Fibroblast of skin of scalp (primary cell): ENCODE measurements at places on chromosomes 3 and 15.

- DNase-seq: peak; percentile 98
Observed at GRCh38 chr3:65888980-65889706, 149.6 kb downstream of the MAGI1 start.

- no peak for DNase-seq
Observed at GRCh38 chr15:48225771-48226170, 19.7 kb downstream of the SLC12A1 start.

- DNase-seq: peak; percentile 95
Observed at GRCh38 chr3:195259475-195260279, 11.3 kb downstream of the XXYLT1 start.

DNA sequence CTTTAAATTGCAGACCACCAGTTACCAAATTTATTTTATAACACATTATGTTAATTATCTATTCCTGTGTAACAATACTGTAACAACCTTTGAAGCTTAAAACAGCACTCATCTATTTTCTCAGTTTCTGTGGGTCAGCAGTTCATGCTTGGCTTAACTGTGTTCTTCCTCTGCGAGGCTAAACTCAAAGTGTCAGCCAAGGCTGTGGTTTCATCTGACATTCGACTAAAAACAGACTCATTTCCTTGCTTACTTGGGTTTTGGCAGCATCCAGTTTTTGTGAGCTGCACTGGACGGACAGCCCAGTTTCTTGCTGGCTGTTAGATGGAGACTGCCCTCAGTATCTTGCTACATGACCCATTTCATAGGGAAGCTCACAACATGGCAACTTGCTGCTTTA lies 247.3 kb upstream of the KCNH8 start:
- no peak for DNase-seq

GRCh38 chr3:14392231-14392630 lies 10.2 kb upstream of the SLC6A6 start:
- DNase-seq: no peak

DNA sequence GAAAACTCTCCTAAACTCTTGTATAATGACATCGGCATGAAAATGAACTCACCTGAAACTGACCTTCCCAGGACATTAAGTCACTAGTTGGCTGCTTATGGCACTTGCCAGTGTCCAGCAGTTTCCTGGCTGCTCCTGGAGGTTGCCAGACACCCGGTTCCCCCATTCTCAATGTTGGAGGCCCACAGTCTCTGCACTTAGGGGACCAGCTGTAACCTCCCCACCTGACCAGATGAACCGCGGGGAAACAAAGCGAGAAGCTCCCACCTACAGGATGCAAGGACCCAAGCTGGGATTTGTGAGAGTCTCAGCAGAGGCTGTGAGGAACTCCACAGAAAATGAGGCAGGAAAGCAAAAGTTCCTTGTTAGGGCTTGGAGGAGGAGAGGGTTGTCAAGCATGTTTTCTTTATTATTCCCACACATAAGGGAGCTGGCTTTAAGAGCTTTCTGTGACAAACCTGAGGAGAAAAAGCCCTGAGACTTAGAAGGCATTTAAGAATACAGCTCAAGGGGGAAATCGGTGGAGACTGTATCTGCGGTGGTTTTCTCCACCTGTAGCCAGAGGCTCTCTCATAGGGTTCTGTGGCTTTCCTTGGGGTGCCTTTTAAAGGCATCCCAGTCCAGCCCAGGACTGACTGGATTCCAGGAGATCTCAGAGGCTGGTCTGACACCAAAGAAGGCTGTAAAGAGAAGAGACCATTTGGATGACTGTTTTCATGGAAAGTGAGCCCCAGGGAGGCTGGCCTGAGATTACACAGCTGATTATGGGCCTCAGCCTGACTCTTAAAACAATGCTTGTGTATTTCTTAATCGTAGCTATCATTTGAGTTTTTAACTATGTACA lies 4.6 kb downstream of the TPM1 start:
- DNase-seq: peak; percentile 54

DNA sequence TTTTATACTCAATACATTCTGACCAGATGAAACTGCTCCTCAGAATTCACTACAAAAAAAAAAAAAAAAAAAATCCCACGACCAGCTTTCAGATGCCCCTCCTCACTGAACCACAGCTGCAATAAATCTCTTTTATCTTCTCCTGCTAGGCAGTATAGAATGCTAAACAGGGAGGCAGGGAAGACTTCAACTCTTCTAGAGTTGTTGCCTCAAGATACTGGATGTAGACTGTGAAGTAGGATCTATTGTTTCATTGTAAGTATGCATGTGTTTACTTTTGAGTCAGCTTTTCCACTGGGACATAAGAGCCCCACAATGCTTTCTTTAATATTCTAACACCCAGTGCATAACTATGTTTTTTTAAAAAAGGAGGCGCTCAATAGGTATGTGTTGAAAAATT lies 401.4 kb downstream of the TBL1XR1 start:
- DNase-seq: peak; percentile 7

- DNase-seq: peak; percentile 66
Observed at GRCh38 chr3:81726735-81727134, 34.7 kb downstream of the GBE1 start.

DNA sequence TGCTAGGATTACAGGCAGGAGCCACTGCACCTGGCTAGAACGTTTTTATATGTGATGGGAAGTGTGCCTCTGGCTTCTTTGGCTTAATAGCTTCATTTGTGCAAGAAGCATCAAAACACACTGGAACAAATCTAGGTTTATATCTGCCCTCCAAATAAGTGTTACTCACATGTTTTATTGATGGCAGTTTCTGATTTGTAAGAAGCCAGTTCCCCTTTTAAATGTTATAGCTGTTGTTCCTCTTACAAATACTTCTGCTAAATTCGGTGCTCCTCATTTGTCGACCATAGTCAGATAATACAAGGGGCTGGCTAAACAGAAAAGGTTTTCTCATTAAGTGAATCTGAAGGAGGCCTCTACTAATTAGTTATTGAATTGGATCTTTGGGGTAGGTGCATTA lies 307.1 kb upstream of the SEMA6D start:
- DNase-seq: no peak

GRCh38 chr15:51281368-51281967 lies 56.9 kb downstream of the CYP19A1 start:
- DNase-seq: peak; percentile 49

- no peak for DNase-seq
Observed at GRCh38 chr3:139020036-139020867, 474 bp downstream of the PRR23B start.

GRCh38 chr3:126018995-126019394 lies 50.0 kb downstream of the ROPN1B start:
- no peak for DNase-seq

DNA sequence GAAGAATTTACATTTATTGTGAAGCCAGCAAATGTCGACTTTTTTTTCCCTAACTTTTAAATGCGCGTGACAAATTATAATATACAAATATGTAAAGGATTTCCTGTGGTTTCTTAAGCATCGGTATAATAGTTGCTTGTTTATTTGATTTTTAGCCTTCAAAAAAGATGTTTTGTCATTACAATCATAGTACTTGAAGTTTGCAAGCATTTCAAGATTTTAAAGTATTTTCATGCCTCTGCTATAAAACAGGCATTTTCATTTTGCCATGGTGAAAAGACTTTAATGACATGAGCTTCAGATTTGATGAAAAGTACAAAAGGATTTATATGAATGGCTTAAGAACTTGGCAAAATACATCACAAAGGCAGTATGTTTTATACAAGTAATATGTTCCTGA lies 9.4 kb upstream of the P2RY12 start:
- peak; percentile 65 for DNase-seq

GRCh38 chr3:151371526-151371925 lies 13.0 kb downstream of the P2RY12 start:
- DNase-seq: peak; percentile 54

GRCh38 chr15:99321468-99321867 lies 70.2 kb downstream of the LRRC28 start:
- DNase-seq: no peak

GRCh38 chr3:194811118-194811517 lies 125.4 kb downstream of the FAM43A start:
- DNase-seq: no peak

GRCh38 chr3:54954521-54954920 lies 26.7 kb upstream of the LRTM1 start:
- DNase-seq: peak; percentile 73

DNA sequence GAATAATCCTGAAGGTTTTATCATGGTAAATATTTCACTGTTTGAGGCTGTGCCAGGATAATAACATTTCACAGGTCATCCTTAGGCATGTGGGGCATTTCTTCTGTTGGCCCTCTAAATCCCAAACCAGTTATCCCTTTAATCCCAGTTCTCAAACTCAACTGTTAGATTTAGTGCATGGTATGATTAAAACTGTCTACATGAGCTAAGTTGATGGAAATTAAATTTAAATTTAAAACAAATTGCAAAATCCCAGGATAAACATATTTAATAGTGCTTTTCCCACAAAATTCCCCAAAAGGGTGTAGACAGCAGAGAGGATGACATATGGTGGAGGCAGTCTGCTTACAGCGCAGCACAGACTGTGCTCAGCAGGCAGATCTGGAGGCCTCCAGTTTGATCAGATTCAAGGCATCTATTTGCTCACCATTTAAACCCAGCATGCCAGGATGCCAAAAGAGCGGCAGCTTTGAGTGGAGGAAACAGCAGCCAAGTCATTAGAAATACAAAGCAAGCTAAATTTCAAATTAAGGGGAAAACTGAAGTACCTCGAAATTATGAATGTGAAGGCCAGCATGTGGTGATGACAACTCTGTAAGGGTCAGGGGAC lies 325.8 kb downstream of the KCNH8 start:
- no peak for DNase-seq

DNA sequence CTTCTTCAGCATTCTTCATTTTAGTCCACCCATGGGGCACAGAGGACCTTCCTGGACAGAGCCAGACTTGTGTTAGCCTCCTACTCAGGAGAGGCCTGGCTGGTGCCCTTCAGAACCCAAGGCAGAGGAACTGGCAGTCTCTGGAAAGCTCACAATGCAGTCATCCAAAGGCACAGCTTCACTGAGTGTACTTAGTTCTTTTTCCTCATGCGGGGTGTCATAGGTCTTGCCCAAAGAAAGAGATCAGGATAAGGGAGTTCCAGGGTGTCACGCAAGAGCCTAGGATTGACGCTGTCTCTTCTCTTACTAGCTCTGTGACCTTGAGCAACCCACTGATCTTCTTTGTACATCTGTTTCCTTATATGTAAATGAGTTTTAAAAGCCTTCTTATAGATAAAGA lies 58.7 kb downstream of the CD200 start:
- DNase-seq: no peak

GRCh38 chr3:154324919-154325318 lies 632 bp upstream of the DHX36 start:
- no peak for DNase-seq

DNA sequence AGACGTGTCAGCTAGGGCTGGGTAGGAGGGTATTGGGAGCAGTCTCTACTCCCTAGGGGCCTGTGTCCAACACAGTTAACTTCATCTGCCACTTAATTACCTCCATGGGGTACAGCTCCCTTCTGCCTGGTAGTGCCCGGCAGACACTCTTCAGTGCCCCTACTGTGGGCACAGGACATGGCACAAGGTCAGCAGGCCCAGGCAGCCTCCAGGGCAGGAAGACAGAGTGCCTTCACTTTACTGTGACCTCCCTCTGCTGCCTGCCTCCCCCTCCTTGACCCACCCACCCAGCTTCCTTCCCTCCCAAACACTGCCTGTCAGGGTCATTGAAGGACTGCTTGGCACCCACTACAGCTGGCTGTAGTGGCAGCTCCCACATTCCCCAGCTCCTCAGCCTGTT lies 6.5 kb upstream of the GRM2 start:
- DNase-seq: no peak

- DNase-seq: peak; percentile 48
Observed at GRCh38 chr3:56758539-56758981, 43.2 kb downstream of the ARHGEF3 start.

DNA sequence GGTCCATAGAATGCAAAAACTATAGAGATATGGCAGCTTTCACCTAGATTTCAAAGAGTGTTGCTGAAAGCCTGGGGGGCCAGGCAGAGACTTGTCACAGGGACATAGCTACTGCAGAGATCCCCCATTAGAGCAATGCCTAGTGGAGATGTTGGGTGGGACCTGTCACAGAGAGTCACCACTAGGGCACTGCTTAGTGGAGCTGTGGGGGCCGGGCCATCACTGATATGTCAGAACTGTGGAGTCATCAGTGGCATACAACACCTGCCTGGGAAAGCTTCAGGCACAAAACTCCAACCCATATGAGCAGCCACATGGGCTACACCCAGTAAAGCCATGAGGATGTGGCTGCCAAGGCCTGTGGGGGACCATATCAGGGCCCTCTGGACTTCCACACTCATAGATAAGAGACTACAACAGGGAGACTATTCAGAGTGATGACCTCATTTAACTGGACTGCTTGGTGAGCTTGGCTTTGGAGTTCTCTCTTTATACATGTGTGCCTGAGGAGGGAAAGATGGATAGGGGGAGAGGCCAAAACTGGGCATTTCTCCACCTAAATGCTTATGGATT lies 176.3 kb downstream of the ZNF621 start:
- DNase-seq: no peak

DNA sequence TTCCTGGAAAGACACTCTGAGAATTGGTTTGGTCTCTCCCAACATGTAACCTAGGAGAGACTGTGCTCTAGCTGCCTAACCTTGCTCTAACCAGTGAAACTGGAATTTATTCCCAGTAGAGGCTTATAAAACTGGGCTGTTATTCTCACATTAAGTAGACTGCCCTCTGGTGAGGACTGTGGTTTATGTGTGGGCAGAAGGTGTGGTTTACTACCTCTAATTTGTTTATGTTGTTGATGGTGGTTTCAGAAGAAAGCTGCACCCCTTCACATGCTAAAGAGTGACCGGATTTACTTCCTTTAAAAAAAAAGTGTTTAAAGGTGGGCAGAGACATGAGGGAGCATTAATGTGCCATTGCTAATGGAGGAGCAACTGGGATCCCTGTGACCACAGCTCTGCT lies 273.2 kb downstream of the MECOM start:
- no peak for DNase-seq

GRCh38 chr3:38154033-38154494 lies 11.3 kb upstream of the OXSR1 start:
- peak; percentile 44 for DNase-seq

DNA sequence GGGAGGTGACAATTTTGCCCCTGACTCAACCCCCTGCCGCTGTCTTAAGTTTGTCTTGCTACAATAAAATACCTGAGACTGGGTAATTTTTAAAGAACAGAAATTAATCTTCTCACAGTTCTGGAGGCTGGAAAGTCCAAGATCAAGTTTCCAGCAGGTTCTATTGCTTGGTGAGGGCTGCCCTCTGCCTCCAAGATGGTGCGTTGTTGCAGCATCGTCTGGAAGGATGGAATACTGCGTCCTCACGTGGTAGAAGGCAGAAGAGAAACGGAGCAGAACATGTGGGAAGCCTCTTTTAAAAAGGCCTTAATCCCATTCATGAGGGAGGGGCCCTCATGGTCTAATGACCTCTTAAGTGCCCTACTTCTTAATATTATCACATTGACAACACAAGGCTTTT lies 87.3 kb upstream of the SNTN start:
- no peak for DNase-seq
